ENCODE measurements at places on chromosomes 13 and 19.
A peak's percentile ranks its signal among the peaks of the same experiment; 100 is the strongest.

DNA sequence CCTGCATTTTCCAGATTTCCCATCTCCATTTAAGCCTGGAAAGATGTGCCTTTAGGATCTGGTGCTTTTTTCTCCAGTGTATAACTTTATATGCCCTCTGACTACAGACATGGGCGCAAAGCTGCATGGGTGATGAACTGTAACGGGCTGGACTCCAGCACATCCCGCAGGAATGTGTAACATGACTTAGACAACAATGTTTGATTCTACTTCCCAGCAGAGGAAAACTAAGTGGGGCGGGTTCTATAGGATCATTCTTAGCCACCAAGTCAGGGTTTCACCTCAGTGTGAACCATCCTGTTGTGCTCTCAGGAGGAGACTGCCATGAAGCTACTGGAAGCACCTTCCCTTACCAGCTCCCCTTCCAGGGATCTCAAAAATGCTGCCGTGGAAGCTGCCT, 93.2 kb upstream of the SERP2 start:
- DNase-seq, result no peak

- DNase-seq, result no peak
Observed at GRCh38 chr13:86098511-86098910, 299.3 kb upstream of the SLITRK6 start.

DNA sequence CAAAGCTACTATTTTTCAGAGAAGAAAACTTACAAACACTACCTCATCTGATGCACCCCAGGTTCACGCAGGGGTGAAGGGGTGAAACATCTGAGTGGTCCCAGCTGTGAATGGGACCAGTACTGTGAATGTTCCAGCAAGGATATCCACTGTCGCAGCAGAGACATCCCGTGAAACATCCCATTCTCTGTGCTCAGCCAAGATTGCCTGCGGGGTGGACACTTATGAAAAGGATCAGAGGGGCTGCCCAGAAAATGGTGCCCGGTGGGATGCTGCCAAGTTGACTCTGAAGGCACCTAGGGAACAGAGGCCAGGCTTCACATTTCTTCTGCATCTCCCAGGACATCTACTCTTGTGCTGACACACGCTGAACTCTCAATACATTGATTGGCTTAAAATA, 15.9 kb downstream of the IRS2 start:
- DNase-seq, result no peak

DNA sequence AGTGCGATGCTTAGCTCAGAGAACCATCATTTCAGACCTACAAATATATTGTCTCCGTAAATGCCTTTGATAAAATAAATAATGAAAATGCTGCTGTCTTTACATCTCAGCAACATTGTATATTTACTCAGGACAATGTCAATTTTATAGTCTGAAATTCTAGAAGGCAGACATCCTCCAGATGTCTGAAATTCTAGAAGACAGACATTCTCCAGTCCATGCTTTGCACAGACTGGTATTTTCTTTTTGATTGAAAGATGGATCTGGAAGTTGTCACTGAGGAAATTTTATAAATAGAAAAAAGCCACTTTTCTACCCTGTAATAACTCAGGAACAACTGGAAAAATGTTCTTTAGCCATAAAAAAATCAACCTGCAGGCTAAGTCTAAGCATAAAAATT, 2293.3 kb downstream of the PCDH9 start:
- no peak for DNase-seq

- no peak for DNase-seq
Observed at GRCh38 chr19:15866636-15867035, 31.2 kb downstream of the CYP4F2 start.

DNA sequence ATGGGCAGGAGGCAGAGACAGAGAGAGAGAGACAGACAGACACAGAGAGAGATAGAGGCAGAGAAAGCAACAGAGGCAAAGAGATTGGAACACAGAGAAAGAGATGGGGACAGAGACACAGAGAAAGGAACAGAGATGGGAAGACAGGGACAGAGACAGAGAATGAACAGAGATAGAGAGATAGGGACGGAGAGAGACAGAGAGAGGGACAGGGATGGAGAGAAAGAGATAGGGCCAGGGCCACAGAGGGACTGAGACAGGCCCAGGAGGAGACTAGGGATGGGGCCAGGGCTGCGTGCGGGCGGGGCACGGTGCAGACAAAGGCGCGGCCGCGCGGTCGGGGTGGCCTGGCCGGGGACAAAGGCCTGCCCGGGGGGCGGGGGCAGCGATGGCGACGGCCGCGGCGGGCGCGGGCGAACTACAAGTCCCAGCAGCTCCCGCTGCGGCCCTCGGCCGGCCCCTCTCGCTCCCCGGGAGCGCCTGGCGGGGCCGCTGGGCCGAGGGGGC, at the start of gene ZNF358:
Gene ZNF358, plus strand, starts transcription at position 459 of the 507 bp plus-strand sequence. CDS start 3,140 bp downstream, outside the sequence.
- DNase-seq, result no peak

GRCh38 chr19:45173816-45174215, 4.2 kb downstream of the TRAPPC6A start:
- DNase-seq, result no peak

GRCh38 chr19:43798546-43799409, 3.5 kb downstream of the LYPD5 start:
- DNase-seq, result no peak

DNA sequence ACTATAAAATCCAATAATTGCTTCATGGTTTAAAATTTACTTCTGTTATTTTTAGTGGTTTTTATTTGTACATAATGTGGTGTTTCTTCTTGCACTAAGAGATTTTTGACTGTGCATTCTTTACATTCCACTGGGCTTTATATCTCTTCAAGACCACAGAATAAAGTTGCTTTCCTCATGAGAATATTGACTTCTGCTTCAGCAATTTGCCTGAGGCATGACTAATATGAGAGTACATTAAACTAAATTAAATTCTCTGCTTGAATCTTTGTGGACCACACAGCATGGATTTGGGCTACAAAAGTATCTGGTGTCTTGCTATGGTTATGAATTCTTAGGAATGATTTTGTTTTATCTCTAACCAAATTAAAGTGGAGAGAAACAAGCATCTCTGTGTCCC, 1463.4 kb upstream of the PCDH20 start:
- peak; percentile 1 for DNase-seq

DNA sequence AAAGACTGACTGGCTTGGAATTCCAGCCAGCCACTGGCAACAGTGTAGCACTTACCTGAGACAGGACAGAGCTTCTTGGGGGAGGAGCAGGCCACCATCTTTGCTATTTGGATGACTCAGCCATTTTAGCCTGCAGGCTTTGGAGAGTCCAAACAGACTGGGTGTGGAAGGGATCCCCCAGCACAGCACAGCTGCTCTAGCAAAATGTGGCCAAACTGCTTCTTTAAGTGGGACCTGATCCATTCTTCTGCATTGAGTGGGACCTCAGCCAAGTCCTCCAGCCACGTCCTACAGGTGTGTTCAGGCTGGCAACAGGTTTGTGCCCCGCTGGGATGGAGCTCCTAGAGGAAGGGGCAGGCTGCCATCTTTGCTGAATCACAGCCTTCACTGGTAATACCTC, 80.0 kb downstream of the NDFIP2 start:
- DNase-seq, result no peak

GRCh38 chr19:12623361-12624031, 12.8 kb downstream of the ZNF791 start:
- DNase-seq, result no peak

GRCh38 chr19:21569494-21569865, 64.1 kb downstream of the ZNF429 start:
- no peak for DNase-seq

- DNase-seq, result no peak
Observed at GRCh38 chr13:52961987-52962386, 66.6 kb upstream of the OLFM4 start.

DNA sequence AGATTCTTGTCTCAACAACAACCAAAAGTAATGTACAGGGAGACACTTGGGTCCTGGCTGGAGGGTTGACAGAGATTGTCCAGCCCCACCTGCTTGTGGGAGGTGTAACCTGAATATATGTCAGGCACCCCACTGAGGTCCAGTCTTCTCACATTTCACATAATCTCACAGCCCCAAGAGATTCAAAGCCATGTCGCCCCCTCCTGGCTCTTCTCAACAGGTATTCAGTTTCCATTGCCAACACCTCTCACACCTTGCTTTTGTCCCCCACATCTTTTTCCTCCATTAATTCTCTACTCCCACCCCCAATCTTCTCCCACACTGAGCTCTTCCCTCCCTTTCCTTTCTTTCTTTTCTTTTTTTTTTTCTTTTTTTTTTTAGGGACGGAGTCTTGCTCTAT, 11.2 kb downstream of the UNC13A start:
- DNase-seq, result no peak

DNA sequence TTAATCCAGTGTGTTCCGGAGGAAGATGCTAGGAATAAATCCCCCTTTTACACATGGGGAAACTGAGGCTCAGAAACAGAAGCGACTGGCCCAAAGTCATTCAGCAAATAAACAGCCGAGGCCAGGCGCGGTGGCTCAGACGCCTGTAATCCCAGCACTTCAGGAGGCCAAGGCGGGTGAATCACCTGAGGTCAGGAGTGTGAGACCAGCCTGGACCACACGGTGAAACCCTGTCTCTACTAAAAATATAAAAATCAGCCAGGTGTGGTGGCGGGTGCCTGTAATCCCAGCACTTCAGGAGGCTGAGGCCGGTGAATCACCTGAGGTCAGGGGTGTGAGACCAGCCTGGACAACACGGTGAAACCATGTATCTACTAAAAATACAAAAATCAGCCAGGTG, 11.6 kb upstream of the PLIN3 start:
- DNase-seq, result no peak

DNA sequence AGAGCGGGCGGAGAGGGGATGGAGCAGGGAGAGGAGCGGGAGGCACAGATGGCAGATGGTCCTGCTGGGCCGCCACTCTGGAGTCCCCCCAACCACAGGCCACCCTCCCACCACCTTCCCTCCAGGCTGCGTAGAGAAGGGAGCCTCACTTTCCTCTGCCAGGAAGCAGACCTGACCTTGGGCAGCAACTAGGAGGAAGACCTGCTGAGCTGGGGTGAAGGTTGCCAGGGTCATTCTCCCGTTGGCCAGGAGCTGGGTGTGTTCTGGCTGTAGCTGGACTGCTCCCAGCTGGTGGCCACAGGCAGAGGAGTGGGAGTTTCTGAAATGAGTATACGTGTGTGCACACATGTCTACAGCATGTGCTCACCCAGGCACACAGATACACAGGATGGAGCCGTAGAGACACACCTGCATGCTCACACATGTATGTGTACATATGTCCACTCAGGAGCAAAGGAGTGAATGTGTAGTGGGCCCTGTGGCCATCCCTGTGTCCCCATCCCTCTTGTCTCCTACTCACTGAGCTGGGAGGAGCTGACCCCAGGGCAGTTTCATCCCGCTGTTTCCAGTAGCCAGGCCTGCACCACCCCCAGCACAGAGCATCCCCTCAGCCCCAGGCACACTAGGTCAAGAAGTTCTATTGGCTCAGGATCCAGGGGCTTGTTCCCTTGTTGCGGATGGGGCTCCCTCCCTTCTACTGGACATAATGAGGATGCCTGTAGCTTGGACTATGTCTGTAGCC, 53.0 kb downstream of the CHST8 start:
- no peak for DNase-seq

DNA sequence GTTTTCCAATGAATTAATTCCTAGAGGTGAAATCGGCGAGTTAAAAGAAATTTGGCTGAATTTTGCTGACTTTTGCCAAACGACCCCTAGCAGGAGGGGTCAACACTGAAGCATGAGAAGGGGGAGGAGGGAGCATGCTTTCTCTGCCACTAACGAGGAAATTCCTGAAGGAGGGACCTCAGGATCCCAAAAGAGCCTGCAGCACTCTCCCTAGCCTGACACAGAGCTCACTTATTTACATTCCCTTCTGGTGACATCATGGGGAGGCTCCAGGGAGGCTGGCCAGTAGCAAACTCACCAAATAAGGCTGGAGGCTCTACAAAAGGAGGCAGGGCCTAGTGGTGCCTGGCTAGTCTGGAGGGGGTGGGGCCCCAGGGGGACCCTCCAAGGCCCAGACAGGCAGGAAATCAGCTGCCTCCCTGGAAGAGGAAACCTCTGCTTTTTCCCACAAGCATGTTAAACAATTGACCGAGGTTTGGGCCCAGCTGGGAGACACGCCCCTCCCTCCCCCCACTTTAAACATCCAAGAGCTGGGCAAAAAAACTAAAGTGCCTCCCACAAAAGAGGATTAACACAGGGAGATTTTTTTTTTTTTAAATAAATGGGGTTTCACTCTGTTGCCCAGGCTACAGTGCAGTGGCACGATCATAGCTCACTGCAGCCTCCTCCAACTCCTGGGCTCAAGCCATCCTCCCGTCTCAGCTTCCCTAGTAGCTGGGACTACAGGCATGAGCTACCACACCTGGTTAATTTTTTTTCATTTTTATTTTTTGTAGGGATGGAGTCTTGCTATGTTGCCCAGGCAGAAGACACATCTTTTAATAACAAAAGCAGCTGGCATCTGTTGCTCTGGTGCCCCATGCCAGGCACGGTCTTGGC, 2.1 kb downstream of the DAPK3 start:
- peak; percentile 100 for DNase-seq

DNA sequence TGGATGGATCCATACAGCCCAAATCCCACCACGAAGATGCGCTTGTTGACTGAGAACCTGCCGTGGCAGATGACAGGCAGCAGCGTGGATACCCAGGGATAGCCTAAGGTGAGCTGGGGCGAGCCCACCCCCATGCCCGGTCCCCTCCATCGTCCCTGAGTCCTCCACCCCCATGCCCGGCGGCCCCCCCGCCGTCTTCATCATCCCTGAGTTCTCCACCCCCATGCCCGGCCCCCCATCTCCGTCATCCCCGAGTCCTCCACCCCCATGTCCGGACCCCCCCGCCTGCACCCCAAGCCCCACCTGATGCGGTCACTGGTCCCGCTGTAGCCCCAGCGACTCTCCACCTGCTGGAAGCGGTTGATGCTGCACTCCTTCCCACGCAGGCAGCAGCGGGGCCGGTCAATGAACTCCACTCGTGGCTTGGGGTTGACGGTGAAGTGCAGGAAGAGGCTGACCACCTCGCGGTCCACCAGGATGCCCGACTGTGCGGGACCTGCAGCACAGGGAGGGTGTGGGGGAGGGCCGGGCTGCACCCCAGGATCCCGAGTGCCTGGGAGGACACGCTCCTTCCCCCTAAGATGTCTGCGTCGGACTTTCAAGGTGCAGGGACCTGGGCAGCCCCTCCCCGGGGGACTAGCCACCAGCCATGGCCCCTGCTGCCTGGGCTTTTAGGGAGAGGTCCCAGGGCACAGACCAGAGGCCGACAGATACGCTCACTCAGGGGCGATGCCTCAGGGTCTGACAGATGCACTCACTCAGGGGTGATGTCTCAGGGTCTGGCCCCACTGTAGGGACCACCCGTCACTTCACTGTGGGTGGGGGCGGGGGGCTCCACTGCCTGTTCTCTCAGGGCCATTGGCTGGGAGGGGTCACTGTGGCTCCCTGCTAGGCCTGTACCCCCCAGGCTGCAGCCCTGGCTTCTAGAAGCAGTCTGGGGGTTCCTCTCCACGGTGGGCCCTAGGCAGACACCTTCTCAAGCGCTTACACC, 28.0 kb downstream of the BTBD2 start:
- no peak for DNase-seq

All from HFF-Myc (cell line).